ENCODE measurements at places on chromosomes 4 and X.
A peak's percentile ranks its signal among the peaks of the same experiment; 100 is the strongest.

DNA sequence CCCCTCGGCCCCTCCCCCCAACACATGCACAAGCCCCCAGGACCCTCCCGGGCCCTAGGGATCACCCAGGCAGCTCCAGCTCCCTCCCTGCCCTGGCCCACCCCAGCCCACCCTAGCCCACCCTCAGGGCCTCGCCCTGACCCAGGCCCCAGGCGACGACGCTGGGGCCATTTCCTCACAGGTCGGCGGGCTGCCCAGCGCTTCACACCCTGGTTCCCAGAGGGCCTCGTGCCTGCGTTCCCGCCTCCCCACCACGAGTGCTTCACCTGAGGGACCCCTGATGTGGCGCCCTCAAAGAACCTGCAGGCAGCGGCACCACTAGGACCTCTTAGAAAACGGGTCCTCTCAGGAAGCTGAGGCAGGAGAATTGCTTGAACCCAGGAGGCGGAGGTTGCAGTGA lies 341 bp downstream of the FAM9B start:
- no peak for DNase-seq

DNA sequence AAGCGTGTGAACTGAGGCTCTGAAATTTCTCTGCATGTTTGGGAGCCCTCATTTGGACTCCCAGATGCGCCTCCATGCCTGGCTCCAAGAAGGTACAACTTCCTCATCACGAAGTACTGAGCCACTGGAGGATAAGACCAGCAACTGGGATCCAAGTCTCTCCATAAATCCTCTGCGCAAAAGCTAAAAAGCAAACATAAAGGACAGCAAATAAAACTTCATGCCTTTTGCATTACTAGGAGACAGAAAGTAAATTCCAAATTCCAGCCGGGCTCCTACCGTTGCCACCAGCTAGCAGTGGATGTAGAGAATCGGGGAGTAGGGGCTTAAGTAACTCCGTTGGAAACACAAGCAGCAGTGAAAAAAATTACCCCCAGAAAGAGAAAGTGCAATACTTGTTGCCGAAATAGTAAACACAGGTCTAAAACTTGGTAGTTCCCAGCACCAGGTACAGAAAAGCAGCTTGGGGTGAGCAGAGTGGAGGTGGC lies 477.1 kb upstream of the TENM3 start:
- DNase-seq = no peak

- DNase-seq = no peak
Measured at GRCh38 chr4:38151873-38152272, 191.7 kb downstream of the PTTG2 start.

- DNase-seq = peak; percentile 56
Measured at GRCh38 chrX:100685284-100685996, 41.4 kb downstream of the SRPX2 start.

GRCh38 chr4:22999419-22999818 lies 306.7 kb downstream of the GBA3 start:
- no peak for DNase-seq

DNA sequence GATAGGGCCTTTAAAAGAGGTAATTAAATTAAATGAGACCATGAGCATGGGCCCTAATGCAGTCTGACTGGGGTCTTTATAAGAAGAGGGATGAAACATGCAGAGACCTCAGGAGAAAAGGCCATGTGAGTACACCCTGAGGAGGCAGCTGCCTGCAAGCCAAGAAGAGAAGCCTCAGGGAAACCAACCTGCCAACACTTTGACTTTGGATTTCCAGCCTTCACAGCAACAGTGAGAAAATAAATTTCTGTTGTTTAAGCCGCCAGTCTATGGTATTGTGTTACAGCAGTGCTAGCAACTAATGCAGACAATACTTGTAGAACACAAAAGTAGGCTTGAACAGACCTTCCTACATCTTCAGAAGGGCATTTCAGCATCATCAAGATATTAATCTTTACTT lies 52.3 kb downstream of the SMAD1 start:
- DNase-seq = no peak

- DNase-seq = peak; percentile 6
Measured at GRCh38 chr4:54687887-54688841, 30.4 kb downstream of the KIT start.

- DNase-seq = no peak
Measured at GRCh38 chr4:6405397-6405706, 67.1 kb downstream of the PPP2R2C start.

DNA sequence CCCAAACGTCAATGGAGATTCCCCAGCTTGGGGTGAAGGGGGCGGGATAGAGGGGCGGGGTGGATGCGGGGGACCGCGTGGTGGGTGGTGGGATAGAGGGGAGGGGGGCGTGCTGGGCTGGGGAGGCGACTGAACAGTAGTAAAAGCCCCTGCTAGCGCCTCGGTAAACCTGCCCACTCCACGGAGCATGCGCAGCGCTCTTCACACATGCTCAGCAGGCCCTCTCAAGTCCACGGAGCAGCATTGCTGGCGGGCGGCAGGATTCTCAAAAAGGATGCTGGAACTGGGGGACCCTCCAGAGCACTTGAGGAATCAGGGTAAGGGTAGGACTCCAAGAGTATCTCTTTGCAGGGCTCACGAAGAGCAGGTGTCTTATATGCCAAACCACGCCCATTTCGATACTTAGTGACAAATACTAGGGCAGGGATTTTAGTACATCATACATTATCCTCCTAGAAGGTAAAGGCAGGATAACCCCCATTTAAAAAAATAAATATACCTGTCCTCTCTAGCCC lies 378 bp upstream of the RPS6KA6 start:
- DNase-seq = no peak

- DNase-seq = no peak
Measured at GRCh38 chr4:96916711-96917110, 1076.8 kb downstream of the PDHA2 start.

GRCh38 chrX:30967516-30967915 lies 78.5 kb upstream of the TAB3 start:
- no peak for DNase-seq

- no peak for DNase-seq
Measured at GRCh38 chrX:150334100-150334499, 29.0 kb upstream of the MAMLD1 start.

DNA sequence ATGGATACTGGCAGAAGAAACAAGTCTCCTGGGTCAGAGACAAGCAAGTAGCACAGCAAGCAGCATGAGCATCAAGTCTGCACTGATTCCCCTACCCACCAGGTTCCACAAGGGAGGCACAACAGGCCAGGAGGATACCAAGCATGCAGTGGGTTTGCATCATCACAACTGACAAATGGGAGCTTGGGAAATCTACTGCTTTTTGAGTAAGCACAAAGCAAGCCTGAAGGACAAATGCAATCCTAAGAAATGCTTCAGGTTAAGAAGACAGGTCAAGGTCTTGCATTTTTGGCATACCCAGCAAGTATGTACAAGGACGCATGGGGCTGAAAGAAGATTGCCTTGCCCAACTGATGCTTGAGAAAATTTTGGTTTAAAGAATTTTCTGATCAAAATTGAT lies 279.6 kb downstream of the PDGFC start:
- DNase-seq = no peak

- no peak for DNase-seq
Measured at GRCh38 chr4:52244848-52245247, 193.7 kb downstream of the SPATA18 start.

GRCh38 chrX:3348191-3348590 lies 1.7 kb upstream of the MXRA5 start:
- no peak for DNase-seq

DNA sequence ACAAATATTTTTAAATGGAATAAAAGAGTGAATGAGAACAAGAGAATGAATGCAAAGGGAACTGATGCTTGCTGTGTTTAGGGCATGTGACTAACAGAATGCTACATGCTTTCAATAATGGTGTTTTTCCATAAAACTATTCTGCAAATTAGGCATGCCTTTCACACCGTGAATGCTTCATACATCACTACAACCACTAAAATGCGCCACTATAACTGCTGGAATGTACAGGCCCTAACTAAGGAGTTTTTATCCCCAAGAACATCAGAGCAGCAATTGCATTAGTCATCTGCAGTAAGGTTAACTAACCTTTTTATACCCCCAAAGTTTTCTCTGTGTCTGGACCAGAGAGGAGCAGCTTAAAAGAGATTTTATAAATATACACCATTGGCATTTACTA lies 190.4 kb downstream of the ARAP2 start:
- DNase-seq = no peak

- DNase-seq = no peak
Measured at GRCh38 chr4:139611391-139611790, 54.2 kb upstream of the MGST2 start.

DNA sequence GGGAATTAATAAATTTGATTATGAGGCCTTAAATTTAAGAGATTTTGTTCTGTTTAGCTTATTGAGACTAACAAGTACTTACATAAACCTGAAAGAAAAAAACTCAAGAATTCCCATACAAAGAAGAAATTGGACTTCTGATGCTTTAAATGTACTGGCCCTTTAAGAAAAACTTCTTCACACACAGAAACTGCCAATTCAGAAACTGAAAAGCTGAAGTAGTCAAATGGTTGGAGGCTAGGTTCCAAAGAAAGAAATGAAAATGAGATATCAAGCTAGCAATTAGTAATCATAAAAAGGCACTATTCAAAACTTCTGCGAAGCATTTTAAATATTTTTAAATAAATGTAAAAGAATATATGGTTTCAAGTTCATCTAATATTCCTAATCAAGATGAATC lies 151.3 kb downstream of the THOC2 start:
- no peak for DNase-seq

GRCh38 chr4:16722416-16722815 lies 176.0 kb downstream of the LDB2 start:
- DNase-seq = no peak

- DNase-seq = peak; percentile 33
Measured at GRCh38 chr4:6658597-6659075, 18.2 kb downstream of the MRFAP1 start.

- no peak for DNase-seq
Measured at GRCh38 chr4:153593161-153593560, 90.9 kb upstream of the TLR2 start.

DNA sequence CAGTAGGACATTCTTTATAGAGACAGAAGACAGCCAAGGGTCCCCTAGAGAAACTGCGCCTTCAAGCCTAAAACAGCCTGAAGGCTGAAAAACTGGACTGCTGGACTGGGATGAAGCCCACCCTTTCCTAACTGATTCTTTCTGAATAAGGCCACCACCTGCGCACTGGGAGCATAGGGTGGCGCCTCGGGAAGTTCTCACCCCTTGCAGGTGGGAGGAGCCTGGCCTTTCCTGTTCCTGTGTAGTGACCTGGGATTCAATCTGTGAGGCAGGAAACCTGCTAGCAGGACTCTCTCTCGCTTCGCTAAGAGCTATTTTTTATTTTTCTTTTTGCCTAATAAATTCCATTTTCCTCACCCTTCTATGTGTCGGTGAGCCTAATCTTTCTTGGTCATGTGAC lies 61.8 kb upstream of the KLHL13 start:
- DNase-seq = no peak

DNA sequence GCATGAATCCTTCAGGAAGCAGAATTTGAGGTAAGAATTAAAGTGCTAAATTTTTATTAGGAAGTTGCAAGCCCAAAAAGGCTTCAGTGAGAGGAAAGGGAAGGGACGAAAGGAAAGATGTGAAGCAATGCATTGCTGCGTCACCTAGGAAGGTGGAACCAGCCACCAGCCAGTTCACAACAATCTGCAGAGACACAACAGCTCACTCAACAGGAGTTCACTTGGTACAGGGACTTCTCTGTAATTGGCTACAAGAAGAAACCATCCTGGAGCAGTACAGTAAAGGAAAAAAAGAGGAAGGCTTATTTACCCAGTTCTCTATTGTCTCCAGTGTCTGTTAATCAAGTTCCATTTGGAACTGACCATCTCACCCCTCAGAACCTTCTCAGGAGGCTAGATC lies 157.6 kb downstream of the HNRNPD start:
- no peak for DNase-seq

DNA sequence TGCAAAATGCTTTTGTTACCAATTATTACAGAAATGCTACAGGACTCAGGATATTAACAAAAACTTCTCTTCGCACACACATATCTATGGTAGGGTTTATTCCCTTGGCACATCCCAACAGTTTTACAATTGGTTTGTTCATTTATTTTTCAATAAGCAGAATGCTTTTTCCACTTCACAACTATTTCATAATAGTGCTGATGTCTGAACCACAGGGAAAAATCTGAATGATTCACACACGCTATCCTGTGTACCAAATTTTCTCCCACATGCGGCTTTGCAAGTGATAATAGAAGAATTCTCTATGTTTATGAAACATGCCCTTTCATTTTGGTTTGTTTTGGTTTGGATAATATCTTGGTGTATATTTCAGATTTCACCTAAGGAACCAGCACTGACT lies 725.7 kb upstream of the TENM3 start:
- no peak for DNase-seq

DNA sequence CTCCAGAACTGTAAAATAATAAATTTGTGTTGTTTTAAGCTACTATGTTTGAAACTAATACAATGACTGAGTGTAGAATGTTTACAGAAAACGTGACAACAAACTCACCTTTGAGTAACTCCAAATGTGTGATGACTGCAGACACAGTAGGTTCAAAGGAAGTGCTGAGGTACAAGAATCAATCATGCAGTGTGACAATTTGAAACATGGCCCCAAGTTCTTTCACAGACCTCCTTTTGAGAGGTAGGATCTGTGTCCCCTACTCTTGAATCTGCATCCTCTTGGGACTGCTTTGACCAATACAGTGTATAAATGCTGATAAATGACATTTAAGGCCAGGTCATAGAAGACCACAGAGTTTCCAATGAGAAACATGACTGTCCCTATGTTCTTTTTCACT lies 667.7 kb upstream of the DIPK2B start:
- no peak for DNase-seq

DNA sequence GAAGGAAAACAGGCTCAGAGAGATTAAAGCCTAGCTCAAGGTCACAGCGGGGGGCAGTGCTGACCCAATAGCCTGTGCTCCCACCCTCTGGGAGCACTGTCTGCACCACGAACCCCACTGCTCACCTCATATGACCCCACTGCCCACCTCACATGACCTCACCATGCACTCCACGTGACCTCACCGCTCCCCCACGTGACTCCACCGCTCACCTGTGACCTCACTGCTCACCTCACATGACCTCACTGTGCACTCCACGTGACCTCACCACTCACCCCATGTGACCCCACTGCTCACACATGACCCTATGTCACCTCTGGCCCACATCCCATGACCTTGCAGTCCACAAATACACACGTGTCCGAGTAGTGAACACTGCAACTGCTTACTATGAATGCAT lies 55.4 kb downstream of the ACOX3 start:
- no peak for DNase-seq

DNA sequence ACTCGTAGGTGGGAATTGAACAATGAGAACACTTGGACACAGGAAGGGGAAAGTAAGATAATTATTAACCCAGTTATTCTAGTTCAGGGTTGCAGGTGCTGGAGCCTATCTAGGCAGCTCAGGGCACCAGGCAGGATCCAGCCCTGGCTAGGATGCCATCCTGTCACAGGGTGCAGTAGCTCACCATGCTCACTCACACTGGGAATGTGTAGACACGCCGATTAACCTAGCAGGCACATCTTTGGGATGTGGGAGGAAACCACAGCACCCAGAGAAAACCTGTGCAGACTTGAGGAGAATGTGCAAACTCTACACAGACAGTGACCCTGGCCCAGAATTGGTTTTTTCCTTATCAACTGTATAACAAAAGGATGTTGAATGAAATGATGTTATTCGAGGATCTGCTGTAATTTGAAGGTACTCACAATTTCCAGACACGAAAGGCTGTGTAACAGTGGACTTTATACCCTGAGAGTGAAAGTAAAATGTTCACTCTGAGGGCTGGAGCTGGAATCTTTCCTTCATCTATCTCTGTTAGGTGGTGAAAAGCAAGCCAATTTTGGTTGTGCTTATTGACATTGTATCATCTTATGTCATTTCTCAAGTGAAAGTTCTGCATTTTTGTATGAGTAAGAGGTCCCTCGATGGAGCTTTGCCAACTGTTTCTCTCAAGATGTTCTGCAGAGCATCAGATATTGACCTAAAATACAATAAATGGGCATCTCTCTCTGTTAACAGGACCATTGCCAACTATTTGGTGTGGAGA lies 78.8 kb downstream of the PHEX start:
- DNase-seq = no peak
